ENCODE measurements at places on chromosomes 13 and 19.

GRCh38 chr19:19751846-19752245 lies 18.9 kb upstream of the ZNF14 start:
- DNase-seq: no peak

GRCh38 chr13:20033486-20033885 lies 75.0 kb downstream of the ZMYM2 start:
- DNase-seq: no peak

DNA sequence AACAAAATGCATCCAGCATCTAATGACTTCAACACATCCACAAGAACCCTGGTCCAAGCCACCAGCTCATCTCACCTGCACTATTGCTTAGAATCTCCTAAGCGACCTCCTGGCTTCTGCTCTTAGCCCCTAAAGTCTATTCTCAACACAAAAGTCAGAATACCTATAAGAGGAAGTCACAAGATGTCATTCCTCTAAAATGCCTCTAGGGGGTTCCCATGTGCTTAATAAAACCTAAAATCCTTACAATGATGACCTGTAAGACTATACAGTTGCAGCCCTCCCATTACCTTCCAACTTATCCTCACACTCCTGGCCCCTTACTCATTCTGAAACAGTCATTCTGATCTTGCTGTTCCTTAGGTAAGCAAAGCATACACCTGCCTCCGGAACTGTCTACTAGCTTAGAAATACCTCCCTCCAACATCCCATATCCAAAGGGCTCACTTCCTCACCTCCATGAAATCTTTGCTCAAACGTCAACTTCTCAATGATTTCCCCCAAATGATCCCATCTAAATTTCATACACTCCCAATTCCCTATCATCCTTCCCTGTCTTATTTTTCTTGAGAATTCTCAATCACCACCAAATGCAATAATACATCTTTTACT lies 10.0 kb downstream of the ATP7B start:
- DNase-seq: no peak

DNA sequence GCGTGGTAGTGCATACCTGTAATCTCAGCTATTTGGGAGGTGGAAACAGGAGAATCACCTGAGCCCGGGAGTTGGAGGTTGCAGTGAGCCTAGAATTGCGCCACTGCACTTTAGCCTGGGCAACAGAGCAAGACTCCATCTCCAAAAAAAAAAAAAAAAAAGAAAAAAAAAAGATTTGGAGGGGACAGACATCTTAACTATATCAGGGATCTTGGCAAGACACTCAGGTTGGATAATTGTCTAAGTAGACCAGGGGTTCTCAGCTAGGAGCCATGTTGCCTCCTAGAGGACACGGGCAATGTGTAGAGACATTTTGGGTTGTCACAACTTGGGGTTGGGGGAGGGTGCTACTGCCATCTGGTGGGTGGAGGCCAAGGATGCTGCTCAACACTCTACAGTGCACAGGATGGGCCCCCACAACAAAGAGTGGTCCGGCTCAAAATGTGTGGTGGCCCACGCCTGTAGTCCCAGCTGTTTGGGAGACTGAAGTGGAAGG lies 1.9 kb upstream of the ZNF580 start:
- no peak for DNase-seq

DNA sequence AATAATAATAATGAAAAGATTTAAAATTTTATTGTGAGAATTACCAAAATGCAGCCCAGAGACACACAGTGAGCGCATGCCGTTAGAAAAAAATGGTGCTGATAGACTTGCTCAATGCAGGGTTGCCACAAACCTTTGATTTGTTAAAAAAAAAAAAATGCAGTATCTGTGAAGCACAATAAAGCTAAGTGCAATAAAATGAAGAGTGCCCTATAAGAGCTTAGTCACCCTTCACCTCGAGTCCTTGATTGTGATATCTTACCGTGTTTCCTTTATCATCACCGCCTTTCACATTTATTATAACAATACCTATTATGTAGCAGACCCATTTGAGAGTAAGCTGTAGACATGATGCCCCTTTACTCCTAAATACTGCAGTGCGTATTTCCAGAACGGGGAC lies 83.2 kb downstream of the SLC6A16 start:
- DNase-seq: no peak
